Activated CD8-positive, alpha-beta memory T cell treated with anti-CD3 and anti-CD28 coated beads, Interleukin-2, amount 10 ng/mL, durations not matched to agents 7 days and 5 days (primary cell): ENCODE measurements at places on chromosomes 3 and 15. TPM values are rescaled to one million over a fixed set of nuclear protein-coding genes. Genes with fewer than 3 reads are reported as not detected.

Gene VWA5B2
- not detected for total RNA-seq

Gene GHSR
- total RNA-seq = not detected

Gene TYRO3
- 0.66 TPM for total RNA-seq

Gene MESP2
- total RNA-seq = not detected

Gene EPHA6
- not detected for total RNA-seq

Gene TERC
- total RNA-seq = 10.5 TPM

Gene KCNMB2
- total RNA-seq = not detected

Gene RPL35A
- total RNA-seq = 803 TPM

Gene CD80
- 47.0 TPM for total RNA-seq

Gene SLC2A2
- not detected for total RNA-seq

Gene VGLL3
- total RNA-seq = not detected

Gene SLC28A2
- not detected for total RNA-seq

Gene ASB14
- not detected for total RNA-seq

Gene GOLGA6L10
- 2.2 TPM for total RNA-seq
